ENCODE measurements at places on chromosomes 13 and 19.
A peak's percentile ranks its signal among the peaks of the same experiment; 100 is the strongest.

DNA sequence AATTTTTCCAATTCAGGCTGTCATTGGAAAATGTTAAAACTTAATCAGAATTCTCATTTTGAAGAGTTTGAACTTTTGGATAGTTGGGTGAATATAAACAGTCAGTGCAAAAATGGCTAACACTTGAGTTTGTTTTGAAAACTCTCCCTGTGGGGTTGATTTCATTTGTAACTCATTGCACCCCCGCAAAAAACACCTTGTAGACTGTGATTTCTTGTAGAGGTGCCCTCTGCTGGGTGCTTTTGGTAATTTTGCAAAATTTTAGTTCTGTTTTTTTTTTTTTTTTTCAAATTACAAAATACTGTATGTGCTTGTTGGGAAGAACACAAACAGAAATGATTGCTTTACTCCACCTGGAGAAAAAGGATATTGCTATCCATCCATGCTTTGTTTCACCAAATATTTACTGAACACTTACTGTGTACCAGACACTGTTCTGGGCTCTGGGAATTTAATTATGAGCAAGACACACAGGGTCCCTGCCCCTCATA, 28.2 kb upstream of the GPI start:
- DNase-seq: peak; percentile 28

DNA sequence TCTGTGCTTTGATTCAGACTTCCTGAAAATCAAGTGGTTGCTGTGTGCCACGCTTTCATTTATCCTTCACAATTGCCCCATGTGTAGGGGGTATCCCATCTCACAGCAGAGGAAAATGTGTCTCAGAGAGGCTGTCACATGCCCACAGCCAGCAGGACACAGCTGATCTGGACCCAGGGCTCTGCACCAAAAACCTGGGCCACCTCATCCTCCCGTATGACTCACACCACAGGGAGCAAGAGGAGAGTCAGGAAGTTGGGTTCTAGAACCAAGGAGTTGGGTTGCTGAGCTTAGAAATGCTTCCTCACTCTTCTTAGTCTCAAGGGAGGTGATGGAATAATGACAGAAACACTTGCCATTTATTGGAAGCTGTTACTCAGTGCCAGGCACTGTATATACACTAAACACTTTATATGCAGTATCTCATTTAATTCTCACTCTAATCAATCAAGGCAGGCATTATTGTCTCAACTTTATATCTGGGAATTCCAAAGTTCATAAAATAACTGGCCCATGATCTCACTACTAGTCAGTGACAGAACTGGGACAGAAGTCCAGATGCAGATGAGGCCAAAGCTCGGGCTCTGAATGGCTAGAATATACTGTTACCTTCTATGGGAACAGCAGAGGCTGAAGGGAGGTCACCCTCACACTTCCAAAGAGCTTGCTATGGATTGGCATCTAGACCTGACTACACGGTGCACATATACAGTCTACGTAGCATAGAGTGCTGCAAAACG, 47.7 kb upstream of the ATP12A start:
- no peak for DNase-seq

DNA sequence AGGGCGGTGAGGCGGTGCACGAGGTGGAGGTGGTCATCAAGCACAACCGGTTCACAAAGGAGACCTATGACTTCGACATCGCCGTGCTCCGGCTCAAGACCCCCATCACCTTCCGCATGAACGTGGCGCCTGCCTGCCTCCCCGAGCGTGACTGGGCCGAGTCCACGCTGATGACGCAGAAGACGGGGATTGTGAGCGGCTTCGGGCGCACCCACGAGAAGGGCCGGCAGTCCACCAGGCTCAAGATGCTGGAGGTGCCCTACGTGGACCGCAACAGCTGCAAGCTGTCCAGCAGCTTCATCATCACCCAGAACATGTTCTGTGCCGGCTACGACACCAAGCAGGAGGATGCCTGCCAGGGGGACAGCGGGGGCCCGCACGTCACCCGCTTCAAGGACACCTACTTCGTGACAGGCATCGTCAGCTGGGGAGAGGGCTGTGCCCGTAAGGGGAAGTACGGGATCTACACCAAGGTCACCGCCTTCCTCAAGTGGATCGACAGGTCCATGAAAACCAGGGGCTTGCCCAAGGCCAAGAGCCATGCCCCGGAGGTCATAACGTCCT, 9.4 kb upstream of the PROZ start:
- no peak for DNase-seq

DNA sequence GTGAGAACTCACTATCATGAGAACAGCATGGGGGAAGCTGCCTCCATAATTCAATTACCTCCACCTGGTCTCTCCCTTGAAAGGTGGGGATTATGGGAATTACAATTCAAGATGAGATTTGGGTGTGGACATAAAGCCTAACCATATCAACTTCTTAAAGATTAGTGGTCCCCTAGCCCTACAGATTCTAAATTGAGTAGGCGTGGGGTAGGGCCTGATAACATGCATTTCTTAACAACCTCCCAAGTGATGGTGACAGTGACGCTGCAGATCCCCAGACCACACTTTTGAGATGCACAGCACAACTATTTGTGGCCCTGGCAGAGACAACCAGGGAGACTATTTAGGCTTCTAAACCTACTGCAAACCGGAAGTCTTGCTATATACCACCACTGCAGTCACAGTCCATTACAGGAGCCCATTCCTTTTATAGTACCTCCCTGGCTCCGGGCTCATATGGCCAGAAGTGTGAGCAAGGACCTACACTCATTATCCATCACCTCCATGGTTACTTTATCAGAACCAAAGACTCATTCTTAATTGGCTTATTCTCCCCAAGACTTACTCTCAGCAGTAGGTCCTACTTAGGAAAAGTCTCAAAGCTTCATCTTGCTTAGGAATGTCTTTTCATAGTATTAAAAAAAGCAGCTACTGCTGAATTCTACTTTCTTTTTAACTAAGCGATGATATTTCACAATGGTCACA, 2.1 kb upstream of the DPY19L3 start:
- no peak for DNase-seq

GRCh38 chr13:63190742-63191141, 1775.1 kb upstream of the PCDH20 start:
- no peak for DNase-seq

DNA sequence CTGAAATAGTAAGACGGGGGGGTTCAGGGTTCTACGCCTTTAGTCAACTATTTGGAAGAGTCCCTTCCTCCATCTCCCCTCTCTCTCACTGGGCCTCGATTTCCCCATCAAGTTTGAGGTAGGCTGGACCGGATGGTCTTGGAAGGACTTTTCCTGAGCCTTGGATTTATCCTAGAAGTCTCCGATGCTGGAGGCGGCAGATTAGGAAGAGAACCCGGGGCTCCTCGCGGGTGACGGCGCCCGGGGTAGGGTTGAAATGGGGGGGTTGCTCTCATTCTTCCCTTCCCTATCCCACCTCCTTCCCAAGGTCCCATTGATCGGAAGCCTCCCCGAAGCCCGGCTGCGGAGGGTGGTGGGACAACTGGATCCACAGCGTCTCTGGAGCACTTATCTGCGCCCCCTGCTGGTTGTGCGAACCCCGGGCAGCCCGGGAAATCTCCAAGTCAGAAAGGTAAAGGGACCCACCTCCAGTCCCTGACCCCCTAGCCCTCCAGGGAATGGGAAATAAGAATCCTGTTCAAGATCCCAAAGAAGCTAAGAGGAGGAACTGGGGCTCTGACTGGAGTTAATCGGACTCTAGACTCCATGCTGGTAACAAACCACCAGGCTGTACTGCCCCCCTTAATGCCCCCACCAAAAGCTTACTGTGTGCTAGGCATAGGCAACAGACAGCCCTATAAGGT, 781 bp downstream of the QPCTL start:
- DNase-seq: peak; percentile 78

DNA sequence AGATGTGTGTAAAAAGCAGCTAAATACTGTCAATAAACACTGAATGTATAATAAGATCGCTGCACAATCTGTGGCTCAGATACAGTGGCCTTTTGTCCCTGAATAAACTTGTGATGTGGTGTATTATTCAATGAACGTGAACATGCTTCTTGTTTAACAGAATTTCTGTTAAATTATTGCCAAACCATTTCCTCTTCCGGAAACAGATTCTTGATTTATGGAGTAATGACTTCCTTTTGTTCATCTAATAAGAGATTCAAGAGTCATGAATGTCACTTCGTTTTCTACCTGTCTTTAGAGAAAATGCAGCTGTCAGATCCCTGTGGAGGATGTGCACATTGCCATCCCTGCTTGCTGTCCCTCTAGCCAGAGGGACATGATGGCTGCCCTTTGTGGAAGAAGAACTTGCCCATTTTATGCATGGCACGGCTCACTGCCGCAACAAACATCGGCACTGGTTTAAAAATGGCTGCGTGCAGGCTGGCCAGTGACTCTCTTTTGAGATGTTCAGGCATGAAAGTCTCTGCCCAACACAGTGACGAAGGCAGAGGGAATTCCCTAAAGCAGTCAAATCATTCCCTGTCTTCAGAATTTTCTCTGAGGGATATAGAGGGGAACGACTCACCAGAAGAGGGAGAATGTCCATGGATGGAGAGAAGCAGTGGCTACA, 3.1 kb upstream of the TNFSF13B start:
- no peak for DNase-seq

DNA sequence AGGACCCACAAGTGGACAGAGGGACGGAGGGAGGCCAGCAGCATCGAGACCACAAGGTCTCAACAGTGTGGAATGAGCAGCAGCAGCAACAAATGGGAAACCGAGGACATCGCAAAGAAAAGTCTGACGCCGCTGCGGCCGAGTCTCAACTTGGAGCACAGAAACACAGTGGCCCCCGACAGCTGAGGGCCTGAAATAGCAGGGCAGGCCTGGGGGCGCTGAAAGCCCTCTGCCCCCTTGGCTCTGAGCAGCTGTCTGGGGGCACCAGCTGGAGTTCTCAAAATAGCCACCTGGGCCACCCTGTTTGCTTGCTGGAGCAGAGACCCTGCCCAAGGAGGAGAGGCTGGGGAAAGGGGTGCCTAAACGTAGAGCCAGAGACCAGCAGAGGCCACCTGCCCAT, 5.9 kb upstream of the ISYNA1 start:
- DNase-seq: no peak

GRCh38 chr13:56586976-56587375, 553.7 kb upstream of the PRR20A start:
- no peak for DNase-seq

GRCh38 chr19:2560369-2560768, 84.4 kb downstream of the GADD45B start:
- DNase-seq: no peak

DNA sequence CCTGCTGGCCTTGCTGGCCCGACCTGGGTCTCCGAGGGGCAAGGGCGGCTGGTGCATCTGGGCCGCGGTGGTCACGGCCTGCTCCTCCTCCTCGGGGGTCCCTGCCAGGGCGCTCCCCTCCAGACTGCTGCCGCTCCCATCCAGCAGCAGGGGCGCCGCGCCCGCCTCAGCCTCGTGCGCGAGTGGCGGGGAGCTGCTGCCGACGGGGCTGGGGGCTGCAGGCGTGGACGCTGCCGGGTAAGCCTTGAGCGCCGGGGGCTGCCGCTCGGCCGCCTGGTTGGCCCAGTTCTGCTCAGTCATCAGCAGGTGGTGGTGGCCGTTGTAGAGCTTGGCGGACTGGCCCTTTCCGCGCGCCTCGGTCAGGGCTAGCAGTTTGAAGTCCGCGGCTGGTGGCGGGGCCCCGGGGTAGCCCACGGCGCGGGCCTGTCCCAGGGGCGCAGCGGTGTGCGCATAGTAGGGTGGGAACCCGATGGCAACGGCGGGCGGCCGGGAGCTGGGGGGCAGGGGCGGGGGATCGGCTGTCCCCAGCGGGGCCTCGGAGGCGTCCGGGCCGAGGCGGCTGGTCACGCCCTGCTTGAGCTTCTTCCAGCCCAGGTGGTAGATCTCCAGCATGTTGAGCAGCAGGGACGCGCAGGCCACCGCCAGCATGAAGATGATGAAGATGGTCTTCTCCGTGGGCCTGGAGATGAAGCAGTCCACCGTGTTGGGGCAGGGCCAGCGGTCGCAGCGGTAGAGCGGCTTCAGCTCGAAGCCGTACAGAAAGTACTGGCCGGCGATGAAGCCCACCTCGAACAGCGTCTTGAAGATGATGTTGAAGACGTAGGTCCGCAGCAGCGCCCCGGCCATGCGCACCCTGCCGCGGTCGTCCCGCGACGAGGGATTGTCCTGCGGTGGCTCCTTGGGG, 18.6 kb downstream of the GJA3 start:
- DNase-seq: no peak

DNA sequence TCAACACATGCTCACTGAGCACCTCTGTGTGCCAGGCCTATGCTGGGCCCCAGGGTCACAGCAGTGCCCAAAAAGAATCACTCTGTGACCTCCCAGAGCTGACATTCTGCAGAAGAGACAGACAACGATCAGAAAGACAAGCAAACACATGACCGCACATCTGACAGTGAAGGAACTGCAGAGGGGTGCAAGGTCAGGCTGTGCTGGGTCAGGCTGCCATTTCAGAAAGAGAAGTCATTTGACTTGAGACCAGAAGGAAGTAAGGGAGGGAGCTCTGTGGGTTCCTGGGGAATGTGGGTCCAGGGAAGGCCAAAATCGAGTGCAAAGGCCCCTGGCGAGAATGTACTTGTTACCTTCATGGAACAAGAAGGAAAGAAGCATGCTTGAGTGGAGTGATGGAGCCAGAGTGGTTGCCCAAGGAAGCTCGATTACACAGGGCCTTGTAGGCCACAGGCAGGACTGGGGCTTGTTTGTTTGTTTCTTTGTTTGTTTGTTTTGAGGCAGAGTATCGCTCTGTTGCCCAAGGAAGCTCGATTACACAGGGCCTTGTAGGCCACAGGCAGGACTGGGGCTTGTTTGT, 11.4 kb upstream of the CD22 start:
- no peak for DNase-seq

DNA sequence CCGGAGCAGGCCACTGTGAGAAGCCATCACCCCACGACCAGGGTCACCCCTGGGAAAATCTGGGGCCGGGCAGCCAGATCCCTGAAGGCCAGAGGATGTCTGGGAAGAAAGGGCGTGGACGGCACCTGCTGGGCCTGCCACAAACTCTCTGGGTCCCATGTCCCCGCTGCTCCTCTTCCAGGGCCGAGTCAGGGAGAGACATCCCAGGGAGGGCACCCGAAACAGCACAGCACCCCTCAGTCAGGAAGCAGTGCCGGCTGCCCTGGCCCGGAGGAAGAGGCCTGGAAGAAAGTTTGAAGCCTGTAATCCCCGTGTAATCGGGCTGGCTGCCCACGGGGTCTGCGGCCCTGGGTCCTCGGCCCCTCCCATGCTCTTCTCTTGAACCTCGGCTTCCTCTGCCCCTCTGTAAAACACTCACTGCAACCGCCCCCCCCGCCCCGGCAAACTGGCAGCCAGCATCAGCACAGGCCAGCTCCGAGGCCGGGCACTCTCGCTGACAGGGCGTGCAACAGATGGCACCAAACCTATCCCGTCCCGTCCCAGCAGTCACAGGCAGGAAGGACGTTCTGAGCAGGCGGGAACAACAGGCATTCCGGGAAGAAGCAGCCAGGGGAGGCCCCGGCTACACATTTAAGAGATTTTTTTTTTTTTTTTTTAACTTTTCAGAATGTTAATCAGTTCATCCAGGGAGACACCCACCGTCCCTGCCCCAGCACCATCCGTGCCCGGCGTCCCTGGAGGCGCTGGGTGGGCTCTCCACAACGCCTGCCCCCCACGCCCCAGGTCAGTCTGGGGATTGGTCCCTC, 1.5 kb downstream of the SBNO2 start:
- no peak for DNase-seq
